AG08396 (cell line): ENCODE measurements at places on chromosomes 4 and X.
A peak's percentile ranks its signal among the peaks of the same experiment; 100 is the strongest.

DNA sequence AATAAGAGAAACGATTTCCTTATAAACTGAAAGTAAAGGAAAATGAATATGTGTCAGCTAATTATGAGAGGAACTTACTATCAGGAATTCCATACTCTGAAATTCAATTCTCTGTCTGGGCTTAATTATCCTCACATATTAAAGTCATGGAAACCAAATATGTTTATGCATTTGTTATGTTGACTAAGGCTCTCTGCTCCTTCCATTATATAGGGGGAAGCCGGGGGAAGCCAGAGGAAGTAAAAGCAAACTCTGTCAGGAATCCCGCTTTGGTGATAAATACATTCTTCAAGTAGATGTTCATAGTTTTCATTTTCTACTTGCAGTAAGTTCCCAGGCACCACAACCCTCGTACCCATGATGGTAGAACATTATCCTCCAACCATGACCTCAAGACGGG, 142.8 kb upstream of the VCX2 start:
- DNase-seq: no peak

DNA sequence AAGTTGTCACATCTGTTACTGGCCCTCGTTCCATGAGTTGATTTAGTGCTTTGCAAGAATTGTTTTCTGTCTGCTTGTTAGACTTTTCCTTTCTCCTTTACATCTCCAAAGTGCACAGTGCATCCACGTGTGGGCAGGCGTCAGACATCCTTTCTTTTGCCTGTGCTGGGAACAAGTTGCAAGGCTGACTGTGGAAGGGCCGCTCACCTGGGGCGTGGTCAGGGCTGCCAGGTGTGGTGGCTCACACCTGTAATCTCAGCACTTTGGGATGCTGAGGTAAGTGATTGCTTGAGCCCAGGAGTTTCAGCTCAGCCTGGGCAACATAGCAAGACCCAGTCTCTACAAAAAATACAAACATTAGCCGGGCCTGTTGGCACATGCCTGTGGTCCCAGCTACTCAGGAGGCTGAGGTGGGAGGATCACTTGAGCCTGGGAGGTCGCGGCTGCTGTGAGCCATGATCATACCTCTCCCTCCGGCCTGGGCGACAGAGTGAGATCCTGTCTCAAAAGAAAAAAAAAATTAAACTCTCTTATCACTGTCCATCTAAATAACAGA, 46.2 kb downstream of the RGS12 start:
- DNase-seq: no peak

GRCh38 chr4:156388826-156389225, 435.2 kb upstream of the CTSO start:
- no peak for DNase-seq

GRCh38 chr4:186781032-186781917, 57.6 kb upstream of the FAT1 start:
- DNase-seq: peak; percentile 30

GRCh38 chr4:94826206-94826605, 68.5 kb downstream of the BMPR1B start:
- DNase-seq: no peak

DNA sequence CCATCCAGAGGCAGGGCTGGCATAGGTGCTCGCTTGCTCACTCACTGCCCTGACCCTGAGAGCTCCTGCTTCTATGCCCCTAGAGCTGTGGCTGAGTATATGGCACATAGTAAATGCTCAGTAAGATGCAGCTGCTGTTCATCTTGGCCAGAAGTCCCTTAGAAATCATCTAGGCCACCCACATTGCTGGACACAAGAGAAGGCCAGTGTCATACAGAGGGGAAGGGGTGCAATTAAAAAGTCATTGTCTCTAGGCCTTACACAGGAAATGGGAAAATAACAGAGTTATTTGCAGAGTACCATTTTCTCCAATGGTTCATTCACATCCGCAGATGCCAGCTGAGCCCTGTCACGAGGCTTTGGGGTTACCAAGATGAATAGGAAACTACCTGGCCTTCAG, 88.8 kb downstream of the MAMLD1 start:
- no peak for DNase-seq

DNA sequence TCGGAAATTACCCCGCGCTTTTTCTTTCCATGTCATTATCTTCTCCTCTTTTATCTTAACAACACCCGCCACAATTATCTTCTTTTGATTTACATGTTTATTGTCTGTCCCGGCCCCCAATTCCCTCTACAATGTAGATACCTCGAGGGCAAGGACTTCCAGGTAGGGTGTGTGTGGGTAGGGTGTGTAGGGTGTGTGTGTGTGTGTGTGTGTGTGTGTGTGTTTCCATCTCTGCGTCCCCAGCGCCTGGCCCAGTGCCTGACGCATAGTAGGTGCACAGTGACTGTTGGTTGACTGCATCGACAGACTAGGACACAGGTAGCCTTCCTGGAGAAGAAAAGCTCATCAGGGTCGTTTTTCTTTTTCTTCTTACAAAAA, 103.1 kb downstream of the UCHL1 start:
- no peak for DNase-seq

DNA sequence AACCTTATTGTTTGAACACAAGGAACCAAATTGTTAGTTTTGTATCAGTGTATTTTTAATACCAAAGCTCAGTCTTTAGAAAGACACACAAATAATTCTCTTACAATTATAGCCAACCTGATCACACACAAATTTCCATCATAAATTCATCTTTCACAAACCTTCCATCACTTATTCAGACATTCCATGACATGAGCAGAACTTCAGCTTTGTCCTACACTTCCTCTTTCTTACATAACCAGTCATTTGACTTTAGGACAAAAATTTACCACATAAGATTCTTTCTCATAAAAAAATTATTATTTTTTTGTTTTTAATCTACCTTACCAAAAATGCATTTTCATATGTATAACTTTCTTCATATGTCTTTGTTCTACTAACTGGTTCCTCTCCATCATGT, 312.2 kb downstream of the GALNTL6 start:
- no peak for DNase-seq

DNA sequence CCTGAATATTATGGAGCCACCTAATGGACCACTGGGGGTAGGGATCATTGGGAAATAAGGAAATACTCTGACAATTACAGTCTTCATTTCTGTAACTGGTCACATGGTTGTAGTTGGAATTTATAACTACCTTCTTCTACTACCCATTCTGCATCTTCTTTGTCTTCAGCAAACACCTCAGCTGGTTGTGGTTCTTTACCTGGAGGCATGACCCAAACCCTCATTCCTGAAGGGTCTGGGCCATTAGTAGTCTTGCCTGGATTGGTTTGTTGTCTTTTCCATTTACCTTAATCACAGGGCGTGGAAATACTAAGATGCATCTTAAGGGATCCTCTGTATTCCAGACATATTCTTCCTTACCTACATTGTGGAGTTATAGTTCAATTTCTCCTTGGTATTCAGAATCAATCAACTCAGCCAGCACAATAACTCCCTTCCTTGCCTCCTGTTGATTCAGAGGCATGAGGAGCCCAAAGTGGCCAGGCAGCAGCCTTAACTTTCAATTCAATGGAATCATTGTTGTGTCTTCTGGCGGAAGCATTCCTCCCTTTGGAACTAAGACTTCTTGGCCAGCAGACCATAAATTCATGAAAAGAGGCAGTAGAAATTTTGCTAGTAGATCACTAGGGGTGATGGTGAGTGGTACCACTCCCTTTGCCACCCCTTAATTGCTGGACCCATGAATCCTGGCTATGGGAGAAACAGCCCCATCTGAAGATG, 75.7 kb upstream of the RAP2C start:
- no peak for DNase-seq

- DNase-seq: no peak
Measured at GRCh38 chr4:37662251-37662650, 23.9 kb downstream of the RELL1 start.

GRCh38 chr4:30605616-30606190, 114.5 kb upstream of the PCDH7 start:
- DNase-seq: no peak

- DNase-seq: no peak
Measured at GRCh38 chr4:125837493-125838201, 522.9 kb downstream of the FAT4 start.

DNA sequence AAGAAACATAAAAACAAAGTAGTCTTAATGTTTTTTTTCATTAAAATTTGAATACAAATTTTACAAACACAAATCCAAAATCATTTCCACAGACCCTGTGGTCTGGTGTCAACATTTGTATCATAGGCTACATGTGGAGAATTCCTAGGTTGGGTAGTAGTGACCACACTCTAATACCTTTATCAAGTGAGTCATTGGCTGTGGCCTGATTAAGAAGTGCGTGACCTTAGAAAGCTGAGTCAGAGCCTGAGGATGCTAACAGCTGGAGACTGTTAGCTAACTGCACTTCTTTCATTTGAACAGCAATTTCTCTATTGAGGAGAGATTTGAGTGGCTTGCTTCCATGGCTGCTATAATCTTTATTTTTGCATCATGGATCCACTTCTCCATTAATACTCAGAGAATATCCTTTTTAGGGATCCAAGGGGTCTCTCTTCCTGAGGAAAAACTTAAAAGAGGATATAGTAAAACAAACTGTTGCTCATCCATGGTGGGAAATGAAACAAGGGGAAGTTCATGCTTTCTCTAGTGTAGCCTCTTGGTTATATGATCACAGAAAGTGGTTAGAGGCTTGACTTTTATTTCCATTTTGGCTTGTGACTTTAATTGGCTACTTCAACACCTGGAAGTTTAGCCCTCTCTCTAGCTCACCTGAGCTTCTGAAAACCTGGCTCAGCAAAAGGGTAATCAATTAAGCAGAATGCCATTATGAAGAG, 335.8 kb downstream of the PABPC4L start:
- DNase-seq: peak; percentile 68

DNA sequence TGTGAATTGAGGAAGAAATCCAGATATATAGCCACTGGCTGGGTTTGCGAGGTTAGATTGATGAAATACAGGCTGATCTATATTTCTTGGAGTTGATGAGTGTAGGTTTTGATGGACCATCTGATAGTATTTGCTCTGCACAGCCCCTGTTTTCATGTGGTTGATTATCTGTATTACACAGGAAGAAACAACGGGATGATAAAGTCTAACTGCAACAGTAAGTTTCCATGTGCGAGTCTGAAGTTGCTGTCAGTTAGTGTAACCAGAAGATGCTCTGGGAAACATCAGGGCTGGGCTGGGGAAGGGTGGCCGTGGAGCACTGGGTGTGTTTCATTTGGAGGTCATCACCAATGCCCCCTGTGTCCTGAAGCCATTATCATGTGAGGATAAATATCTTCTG, 148.4 kb upstream of the SFRP2 start:
- DNase-seq: no peak

DNA sequence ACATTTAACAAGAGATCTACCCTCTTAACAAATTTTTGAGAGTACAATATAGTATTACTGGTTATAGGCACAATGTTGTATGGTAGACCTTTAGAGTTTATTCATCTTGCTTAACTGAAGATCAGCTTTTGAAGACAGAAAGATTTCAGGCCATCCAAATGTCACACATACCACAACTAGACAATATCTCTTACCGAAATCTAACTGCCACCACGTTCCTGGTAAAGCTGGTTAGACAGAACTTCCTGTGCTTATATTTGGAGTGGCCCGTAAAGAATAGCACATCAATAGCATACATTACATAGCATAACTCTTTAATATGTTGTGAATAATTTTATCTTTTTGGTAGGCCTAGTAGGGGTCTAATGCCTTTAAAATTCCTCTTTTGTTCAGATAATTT, 29.8 kb upstream of the ARHGEF6 start:
- no peak for DNase-seq

- DNase-seq: no peak
Measured at GRCh38 chrX:149712831-149713230, 971 bp downstream of the MAGEA11 start.

GRCh38 chrX:2330910-2331309, 169.9 kb downstream of the DHRSX start:
- no peak for DNase-seq

DNA sequence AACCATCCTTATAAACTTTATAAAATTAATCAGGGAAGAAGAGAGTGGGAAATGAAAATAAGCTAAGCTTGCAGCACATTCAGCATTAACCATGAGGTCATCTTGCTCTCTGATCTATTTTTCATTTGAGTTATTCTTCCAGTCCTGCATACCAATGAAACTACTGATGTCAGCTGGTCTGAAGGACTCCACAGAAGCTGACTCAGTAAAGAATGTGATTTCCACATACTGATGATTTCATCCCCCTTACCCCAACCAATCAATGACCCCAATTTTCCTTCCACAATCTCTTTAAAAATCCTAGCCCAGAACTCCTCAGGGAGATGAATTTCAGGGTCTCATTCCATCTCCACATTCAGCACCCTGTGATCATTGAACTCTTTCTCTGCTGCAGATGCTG, 18.8 kb upstream of the DSPP start:
- DNase-seq: peak; percentile 63

DNA sequence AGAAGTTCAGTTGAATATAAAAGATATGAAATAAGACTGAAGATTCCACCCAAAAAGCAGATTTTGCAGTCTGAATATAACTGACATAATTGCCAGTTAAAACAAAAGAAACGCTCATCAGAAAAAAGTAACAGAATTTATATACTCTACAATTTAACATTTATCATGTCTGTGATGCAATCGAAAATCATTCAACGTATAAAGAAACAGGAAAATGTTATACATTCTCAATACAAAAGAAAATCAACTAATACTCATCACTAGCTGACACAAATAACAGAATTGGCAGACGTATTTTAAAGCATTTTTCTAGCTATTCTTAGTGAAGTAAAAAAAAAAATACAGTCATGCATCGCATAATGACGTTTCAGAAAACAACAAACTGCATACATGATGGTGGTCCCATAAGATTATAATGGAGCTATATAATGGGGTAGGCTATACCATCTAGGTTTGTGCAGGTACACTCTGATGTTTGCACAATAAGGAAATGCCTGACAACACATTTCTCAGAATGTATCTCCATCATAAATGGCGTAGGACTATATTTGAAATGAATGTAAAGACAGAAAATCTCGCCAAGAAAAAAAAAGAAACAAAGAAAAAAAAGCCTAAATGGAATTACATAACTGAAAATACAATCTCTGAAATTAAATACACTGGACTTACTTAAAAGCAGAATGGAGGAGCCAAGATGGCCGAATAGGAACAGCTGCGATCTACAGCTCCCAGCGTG, 34.3 kb downstream of the OR13H1 start:
- no peak for DNase-seq

- DNase-seq: no peak
Measured at GRCh38 chr4:172050911-172051310, 237.7 kb downstream of the GALNTL6 start.

- DNase-seq: no peak
Measured at GRCh38 chr4:113170805-113171468, 121.5 kb downstream of the ANK2 start.

DNA sequence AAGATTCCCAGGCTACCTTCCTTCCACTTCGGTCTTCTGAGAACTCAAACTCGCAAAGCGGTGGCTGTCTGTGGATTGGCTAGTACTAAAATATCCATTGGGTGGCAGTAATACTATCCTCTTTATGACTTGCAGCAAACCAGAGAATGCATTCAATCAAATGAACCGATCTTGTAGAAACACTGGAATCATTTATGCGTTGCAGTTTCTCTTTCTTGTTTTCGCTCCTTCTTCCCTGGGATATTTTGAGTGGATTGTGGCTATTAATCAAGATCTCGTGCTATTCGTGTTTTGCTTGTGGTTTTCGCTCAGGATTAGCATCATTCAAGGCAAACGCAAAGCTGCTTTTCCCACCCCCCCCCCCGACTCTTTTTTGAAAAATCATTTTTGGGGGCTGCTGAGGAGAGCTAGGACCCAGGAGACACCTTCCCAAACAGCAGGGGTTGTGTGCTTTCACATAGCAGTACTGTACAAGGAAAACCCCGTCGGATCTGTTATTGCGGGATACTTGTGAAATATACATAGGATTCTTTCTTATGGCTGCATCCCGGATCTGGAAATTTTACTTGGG, at the start of gene IL1RAPL1:
TSS of gene IL1RAPL1 (plus strand) at position 466 of the 571 bp plus-strand sequence.
- DNase-seq: peak; percentile 37

- DNase-seq: peak; percentile 22
Measured at GRCh38 chr4:76365636-76366035, 55.3 kb downstream of the CCDC158 start.
